NK-92 treated with Interleukin-12 subunit alpha and Interleukin-12 subunit beta, amount 100 ng/mL, for 24 hours (cell line): ENCODE measurements at places on chromosomes 7 and 10.

DNA sequence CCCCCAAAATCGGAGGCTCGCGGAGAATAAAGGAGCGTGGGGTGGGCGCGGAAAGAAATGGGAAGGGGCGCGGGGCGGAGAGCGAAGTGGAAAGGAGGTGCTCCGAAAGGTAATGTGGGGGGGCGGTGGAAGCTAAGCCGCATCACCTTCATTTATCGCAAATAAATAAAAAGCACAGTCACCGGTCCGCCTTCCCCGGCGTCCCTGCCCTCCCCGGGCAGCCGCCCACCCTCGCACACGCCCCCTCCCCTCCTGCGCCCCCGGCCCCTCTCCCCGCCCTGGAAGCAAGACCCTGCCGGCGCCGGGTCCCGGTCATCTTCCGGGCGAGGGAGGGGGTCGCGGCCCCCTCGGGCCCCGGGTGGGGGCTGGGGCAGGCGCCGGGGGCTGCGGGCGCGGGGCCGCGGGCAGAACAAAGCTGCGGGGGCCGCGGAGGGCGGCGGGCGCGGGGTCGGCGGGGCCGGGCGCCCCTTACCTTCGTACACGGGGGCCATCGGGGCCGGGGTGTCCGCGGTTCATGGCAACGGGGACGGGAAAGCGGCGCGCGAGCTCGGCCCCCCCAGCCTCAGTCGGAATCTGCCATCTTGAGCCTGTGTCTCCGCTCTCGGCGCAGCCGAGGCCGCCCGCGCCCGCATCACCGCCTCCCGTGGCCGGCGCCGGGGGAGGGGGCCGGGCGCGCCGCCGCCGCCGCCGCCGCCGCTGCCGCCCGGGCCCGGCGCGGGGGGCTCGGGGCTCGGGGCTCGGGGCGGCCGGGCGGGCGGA lies 486 bp downstream of the HIPK2 start:
- no peak for DNase-seq

- DNase-seq, result no peak
Measured at GRCh38 chr7:78095549-78095948, 297.0 kb downstream of the PHTF2 start.

GRCh38 chr7:31919678-31920369 lies 150.4 kb downstream of the PDE1C start:
- DNase-seq, result no peak

- DNase-seq, result no peak
Measured at GRCh38 chr7:135333946-135334345, 100.3 kb downstream of the STRA8 start.
